ENCODE measurements at places on chromosomes 12 and 14.

- DNase-seq = no peak
These were observed 8.5 kb upstream of the FKBP11 start for GRCh38 chr12:48933664-48934311.

DNA sequence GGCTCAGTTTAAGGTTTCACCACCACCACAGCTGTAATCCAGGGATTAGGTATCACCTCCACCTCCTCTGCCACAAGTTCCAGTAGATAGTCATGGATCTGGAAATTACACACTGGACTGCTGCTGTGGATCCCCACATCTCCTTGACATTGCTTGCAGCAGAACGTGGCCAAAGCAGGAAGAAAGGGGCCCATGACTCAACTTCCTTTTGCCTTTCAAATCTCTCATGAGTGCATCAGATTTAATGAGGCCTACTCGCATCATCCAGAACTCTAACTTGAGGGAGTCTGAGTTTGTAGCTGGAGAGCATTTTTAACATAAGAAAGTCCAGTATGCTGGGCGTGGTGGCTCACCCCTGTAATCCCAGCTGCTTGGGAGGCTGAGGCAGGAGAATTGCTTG is 29.2 kb upstream of the TMED10 start:
- no peak for DNase-seq

DNA sequence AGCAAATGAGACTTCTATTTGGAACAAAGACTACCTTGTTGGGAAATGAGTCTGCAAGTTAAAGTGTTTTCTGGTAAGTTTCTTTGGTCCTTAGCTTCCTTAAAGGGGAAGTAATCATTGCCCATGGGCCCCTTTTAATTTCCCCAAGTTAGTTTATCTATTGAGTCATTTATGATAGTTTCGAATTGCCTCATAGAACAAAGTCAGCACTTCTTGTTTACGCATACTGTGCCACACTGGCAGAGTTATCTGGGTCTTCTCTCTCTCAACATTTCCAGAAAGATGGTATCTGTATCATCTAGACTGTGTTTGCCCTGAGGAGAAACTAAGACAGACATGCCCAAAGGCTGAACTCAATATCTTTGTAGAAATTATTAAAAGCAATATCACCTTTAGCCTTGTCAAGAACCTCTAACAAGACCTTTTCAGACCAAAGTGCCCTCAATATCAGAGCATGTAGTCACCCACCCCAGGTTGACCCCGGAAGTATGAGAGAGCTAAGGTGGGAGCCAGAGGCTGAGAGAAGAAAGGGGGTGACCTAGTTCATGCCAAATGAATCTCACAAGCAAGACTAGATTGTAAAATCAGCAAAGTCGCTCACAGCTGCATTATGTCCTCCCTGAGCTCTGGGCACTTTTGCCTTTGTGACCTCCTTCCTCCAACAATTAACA is 40.0 kb downstream of the GPR65 start:
- no peak for DNase-seq

DNA sequence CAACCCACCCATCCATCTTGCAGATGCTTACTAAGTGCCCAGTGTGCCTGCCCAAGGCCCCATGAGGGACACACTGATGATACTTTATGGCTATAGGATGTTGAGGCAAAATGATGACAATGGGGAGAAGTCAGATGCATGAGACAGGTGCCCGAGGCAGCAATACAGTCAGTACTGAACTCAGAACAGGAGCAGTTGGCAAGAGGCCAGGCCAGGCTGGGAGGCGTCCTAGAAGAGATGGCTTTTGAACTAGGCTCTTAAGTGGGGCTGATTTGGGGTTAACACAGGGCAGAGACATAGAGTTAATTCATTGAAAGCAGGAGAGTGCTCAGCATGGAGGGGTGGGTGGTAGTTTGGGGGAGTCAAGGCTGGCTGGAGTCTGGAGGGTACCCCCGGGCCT is 15.6 kb downstream of the PLBD2 start:
- no peak for DNase-seq

GRCh38 chr14:68949601-68949965 is 29.5 kb downstream of the ACTN1 start:
- no peak for DNase-seq

- DNase-seq = no peak
These were observed 15.5 kb upstream of the CYP46A1 start for GRCh38 chr14:99668307-99669295.

DNA sequence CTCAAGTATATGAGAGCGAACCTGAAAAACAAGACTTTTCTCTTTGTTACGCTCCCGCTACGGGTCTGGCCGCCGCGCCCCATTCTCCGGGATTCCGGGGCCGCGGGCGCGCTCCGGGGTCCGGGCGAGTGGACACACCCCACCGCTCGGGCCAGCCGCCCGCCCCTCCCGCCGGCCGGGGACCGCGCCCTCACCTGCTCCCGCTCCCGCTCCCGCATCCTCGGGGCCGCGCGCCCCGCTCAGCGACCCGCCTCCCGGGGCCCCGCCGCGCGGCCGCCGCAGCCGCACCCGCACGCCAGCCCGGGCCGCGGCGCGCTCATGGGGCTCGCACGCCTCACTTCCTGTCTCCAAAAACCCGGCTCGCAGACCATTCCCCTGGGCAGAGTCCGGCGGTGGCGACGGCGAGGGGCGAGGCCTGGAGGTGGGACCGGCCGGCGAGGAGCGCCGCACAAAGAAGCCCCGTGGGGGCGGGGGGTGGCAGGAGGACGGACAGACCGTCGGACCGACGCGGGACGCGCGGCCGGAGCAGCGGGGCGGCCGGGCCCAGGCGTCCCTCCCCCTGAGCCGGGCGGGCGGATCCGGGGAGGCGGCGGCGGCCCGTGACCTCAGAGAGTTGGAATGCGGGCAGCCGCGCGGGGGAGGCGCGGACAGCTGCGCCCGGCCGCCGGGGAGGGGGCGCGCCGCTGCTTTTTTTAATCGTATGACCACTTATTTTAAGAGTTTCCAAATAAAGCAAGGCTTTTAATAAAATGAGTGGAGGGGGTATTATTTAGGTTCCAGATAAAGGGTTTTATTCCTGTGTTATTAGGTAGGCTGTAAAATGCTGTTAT is at the start of gene PTPN21:
Gene PTPN21, minus strand, starts transcription at position 551 of the 830 bp plus-strand sequence. CDS start 4,590 bp downstream, outside the sequence.
- DNase-seq = peak; percentile 74

DNA sequence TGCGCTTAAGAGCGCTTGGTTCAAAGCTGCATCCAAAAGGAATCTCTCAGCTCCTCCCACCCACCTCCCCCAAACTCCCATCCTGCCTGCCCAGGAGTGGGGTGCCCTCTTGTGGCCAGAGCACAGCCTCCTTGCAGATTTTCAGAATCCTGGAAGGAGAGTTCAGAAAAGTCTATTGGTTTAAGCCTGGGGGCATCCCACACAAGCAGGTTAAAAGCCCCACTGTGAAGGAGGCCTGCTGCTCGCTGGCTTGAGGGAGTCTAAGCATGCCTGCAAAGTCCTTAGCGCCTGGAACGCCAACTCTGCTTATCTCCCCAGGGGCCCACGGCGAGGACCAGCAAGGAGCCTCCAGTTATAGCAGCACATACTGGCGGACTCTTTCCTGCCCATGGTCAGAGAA is 297.1 kb downstream of the KSR2 start:
- DNase-seq = peak; percentile 71

GRCh38 chr12:65152012-65152411 is 17.4 kb upstream of the LEMD3 start:
- DNase-seq = no peak

DNA sequence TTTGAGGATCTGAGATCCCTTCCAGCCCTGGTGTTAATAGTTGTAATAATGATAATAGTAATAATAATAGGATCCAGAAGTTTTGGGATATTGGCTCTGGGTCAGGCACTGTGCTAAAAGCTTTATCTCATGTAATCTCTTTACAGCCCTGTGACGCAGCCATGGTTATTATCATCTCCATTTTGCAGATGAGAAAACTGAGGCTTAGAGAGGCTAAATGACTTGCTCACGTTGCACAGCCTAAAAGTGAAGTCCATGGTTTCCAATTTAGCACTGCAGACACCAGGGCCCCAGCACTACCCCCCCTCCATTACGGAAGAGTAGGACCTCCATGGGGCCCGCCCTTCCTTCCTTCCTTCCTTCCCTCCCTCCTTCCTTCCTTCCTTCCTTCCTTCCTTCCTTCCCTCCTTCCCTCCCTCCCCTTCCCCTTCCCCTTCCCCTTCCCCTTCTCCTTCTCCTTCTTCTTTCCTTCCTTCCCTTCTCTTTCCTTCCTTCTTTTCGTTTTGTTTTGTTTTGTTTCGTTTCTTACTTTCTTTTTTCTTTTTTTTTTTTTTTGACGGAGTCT is 14.9 kb upstream of the COX6A1 start:
- no peak for DNase-seq

GRCh38 chr12:79964100-79964627 is 29.3 kb upstream of the PPP1R12A start:
- no peak for DNase-seq

DNA sequence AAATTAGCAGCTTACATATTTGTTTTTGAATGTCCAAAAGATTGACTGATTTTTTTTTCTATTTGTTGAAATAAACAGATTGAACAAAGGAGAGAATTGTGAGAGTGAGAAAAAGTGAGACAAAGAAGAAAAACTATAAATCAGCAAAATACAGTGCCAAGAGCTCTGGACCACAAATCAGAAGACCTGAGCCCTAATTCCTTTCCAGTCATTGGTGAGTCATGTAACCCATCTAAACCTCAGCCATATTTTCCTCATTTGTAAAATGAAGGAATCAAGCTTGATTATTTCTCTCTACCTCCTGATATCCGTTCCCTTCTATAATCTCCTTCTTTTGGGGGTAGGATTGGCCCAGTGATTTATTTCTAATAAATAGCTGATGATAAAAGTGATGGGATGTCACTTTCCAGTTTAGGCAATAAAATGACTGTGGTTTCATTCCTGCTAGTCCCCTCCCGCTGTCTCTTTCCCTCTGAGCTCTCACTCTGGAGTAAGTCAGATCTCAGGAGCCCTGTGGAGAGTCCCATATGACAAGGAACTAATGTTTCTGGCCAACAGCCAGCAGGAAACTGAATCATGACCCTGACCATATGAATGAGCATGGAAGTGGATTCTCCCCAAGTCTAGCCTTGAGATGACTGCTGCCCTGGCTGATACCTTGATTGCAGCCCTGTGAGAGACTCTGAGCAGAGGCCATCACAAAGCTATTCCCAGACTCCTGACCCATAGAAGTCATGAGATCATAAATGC is 218.9 kb downstream of the ACSS3 start:
- no peak for DNase-seq

- DNase-seq = no peak
These were observed 149.1 kb downstream of the KLHL28 start for GRCh38 chr14:44812672-44813071.

- no peak for DNase-seq
These were observed 31.1 kb downstream of the BAZ2A start for GRCh38 chr12:56599041-56599440.

DNA sequence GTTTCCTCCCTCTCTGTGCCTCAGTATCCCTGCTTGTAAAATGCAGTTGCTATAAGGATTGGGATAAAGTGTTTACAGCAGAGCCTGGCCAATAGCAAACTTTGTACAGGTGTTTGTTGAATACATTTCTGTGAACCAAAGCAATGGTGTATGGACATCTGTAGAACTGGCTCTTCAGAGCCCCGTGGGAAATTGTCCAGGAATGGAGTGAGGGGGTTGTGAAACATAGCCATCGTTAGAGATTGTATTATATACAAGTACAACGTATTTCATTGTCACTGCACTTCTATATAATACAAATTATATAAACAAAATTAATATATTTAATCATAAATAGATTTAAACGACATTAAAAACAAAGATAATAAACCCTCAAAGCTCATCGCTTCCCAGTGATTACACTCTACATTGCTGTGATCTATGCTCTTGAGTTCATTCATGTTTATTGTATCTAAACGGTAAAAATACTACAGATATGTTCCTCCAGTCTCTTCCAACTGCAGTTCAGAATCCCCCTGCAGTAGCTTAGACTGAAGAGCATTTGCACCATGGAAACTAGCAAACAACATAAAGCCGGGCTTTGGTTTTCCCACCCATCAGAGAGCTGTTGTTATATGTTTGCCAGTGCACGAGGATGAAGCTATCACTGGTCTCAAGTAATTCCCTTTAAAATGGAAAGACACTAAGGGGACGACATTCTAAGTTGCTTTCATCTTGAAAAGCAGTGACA is 216.7 kb downstream of the TMEM132C start:
- no peak for DNase-seq

- DNase-seq = no peak
These were observed 3.5 kb downstream of the ALX1 start for GRCh38 chr12:85283560-85283959.

DNA sequence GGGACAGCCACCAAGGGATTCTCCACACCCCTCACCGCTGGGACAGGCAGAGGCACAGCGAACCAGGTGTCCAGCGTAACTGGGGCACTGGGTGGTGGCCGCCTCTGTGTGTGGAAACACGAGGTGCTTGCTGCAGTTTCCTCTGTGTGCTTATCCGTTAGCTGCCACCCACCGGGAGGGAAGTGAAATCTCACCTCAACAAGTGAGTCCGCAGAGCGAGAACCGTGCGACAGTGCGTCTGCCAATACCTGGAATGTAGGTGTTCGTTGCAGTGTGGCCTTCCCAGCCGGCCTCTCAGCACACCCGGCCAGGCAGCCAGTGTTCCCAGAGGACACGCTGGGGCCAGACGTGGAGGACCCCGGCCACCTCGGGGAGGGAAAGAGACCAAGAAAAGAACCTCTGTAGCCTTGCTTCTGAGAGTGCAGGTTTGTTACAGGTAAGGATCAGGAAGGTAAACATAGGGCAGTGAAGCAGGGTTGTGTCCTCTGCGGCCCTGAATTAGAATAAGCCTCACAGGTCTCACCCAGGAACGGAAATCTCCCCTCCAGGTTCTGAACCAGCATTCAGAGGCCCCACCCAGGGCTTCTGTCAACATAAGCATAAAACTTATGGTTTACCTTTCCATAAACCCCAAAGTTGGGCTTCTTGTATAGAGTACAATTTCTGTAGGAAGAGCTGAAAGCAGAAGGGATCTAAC is 1.5 kb downstream of the BCL2L14 start:
- no peak for DNase-seq

DNA sequence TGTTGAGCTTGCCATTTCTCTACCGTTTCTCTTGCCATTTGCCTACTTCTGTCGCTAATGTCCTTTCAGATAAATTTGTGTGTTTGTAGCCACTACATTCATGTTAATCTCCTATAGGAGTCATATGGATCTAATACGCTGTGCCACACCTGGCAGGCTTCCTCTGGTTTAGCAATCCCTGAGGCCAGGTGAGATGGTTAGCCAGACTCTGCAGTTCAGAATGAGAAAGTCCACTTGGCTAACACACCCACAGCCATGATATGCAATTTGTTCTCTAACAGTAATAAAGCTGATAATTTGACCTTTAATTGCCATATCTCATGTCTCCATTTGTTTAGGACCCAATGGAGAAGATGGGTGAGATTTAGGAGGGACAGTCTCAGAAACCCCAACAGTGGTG is 1261.6 kb upstream of the TMEM132C start:
- DNase-seq = no peak

DNA sequence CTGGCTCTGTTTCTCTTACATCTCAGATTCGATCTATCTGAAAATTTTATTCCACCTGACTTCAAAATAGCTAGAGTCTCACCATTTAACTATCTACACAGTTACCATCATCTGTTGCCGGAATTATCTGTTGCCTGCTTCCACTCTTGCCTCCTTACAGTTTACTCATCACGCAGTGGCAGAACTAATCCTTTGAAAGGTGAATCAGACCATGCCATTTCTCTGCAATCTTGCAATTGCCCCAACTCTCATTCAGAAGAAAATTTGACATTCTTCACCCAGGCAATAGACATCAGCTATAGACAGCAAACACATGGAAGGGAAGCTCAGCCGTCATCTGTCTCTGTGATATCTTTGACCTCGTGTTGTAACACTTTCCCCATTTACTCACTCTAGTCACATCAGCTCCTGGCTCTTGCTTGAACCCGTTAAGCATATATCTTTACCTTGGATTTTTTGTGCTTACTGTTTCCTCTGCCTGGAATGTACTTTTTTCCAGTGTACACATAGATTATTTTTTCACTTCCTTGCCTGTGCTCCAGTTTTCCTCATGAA is 85.5 kb downstream of the PDE3A start:
- DNase-seq = no peak

All from endothelial cell (in vitro differentiated cells).